Choroid plexus epithelial cell (primary cell): ENCODE measurements at places on chromosomes 13 and 19.

- DNase-seq: no peak
Observed at GRCh38 chr13:113618455-113618854, 33.9 kb downstream of the TFDP1 start.

- DNase-seq: no peak
Observed at GRCh38 chr13:99276706-99277105, 18.5 kb upstream of the GPR18 start.

DNA sequence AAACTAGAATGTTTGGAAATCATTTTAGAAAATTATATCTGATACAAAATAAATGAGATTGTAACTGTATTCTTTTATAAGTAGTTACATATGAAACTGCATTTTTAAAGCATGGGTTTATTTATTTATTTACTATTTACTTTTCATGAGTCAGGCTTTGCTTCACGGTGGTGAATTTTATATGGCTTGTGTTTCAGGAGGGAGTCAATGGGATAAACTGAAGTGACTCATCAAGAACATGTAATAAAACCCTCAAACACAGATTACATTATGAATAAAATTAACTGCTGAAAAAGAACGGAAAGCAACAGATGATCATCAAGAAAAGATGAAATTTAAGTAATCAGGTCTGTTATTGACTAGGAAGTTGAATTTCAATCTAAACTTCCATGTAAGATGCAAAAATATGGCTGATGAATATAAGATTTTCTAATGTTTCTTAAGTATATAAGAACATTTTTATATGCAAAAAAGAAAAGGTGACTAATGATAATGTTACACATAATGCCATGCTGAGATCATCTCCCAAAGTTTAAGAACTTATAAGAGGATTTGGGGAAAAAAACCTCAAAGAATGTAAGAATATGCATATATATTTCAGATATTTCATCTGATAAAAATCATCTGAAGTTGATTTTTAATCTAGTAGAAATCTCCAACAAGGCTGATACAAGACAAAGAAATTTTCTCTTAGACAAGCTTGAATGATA lies 383.6 kb downstream of the SLITRK1 start:
- peak; percentile 49 for DNase-seq

DNA sequence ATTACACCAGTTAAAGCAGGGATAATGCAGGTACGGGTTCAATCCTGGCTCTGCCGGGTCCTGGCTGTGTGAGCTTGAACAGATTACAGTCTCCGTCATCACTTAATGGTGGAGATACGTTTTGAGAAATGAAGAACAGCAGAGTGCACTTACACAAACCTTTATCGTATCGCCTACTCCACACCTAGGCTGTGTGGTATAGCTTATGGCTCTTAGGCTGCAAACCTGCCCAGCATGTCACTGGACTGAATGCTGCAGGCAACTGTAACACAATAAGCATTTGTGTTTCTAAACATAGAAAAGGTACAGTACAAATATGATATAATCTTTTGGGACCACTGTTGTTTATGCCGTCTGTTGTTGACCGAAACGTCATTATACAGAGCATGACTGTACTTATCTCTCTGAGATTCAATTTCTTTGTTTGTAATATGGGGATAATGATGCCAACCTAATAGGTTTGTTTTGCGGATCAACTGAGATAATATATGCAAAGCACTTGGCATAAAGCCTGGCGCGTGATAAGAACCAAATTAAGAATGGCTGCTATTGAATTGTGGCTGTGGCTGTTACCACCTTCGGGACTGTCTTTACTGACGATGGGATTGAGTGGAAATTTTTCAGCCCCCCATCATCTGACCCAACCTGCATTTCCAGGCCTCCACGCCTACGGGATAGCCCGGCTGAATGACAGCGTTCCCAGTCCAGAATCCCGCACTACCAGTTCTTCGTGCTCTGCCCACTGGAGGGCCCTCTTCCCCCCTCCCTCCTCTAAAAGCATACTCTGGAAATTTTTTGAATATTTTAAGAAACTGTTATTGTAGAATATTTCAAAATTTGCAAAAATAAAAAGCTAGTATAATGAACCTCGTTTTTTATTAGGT lies 11.2 kb downstream of the KRTDAP start:
- no peak for DNase-seq

DNA sequence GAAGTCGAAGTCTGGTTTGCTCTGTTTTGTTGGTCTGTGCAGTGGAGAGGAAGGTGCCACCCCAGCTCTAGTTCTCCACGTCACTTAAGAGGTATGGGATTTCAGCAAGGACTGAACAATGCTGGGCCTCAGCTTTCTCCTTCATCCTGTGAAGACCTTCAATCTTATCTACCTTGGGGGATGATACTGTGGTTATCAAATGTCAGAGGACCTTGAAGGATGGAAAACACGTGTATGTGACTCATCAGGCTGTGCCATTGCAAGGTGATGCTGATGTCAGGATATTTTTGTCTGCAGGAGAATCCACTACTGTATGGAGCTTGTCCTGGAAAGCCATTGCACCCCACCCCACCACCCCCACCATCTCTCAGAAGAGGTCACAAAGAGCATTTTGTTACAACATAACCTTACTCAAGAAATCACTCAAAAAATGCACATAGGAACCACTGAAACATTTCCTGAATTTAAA lies 81.4 kb upstream of the UQCRFS1 start:
- DNase-seq: no peak

DNA sequence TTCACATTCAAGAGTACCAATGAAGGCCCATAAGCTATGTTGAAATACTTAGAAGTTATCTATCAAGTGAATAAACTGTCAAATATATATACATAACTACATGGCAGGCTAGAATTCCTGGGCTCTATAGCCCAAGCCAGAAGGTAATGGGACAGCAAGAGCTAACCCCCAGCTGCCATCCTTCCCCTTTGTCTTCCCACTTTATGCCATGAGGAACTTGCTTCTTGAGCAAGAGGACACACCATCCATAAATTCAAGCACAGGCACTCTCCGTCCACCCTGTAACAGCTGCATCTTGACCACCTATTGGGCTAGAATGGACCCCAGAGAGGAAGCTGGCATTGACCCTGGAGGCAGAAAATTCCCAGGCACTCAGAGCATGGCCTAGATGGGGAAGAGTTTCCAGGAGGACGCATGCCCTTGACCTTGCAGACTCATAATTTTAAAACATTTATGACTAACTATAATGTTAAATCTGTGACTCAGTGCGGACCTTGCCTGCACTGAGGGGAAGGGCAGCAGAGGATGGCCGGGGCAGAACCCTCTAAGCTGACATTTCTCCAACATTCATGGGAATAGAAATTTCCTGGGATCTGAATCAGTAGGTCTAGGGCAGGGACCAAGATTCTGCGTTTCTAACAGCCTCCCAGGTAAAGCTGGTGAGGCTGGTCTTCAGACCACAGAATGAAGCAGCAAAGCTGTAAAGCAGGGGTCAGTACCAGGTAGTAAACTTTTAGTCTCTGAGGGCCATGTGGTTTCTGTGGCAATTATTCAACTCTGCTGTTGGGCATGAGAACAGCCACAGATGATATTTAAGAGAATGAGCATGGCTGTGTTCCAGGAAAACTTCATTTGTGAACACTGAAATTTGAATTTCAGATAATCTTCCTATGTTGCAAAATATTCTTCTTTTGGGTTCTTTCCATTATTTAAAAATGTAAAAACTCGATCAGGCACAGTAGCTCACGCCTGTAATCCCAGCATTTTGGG lies 71.4 kb upstream of the CLDN10 start:
- DNase-seq: no peak

DNA sequence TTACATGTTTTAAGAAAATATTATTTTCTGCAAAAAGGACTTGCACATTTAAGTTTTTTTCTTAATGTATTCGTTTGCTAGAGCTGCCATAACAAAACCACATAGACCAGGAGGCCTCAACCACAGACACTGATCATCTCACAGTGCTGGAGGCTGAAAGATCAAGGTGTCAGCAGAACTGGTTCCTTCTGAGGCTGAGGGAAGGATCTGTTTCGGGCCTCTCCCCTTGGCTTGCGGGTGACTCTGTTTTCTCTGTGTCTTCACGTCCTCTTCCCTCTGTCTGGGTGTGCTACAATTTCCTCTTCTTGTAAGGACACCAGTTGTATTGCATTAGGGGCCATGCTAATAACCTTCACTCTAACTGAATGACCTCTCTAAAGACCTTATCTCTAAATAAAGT lies 364.2 kb downstream of the IRS2 start:
- peak; percentile 13 for DNase-seq

DNA sequence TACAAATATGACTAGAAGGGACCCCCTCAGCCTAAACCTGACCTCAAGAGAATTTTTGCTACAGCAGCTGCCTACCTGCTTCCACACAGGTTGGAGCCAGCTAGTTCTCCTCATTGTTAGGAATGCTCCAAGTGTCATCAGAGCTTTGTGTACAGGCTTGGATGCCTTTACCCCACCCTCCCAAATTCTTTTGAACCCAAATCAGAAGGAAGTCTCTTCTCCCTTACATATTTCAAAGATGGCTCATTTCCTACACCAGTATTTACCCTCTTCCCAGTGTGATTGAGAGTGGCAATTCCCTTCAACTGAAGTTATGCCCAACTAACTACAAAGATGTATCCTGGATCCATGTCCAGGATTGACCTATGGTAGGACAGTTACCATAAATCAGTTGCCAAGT lies 323.2 kb downstream of the OXGR1 start:
- DNase-seq: no peak

DNA sequence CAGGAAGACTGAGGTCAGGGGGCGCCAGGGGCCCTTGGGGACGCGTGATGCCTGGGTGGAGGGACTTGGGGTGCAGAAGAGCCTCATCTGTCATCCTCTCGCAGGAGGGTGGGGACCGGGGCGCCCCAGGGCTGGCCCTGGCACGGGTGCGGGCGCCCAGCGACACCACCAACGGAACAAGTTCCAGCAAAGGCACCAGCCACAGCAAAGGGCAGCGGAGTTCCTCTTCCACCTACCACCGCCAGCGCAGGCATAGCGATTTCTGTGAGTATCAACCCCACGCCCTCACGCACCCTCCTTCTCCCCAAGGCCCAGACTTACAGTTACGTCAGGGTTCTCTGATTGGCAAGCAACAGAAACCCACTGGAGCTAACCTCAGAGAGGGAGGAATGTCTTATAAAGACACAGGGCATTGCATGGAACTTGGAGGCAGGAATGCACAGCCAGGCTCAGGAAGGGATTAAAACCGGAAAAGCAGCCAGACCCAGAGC lies 29.4 kb downstream of the MARK4 start:
- DNase-seq: no peak

DNA sequence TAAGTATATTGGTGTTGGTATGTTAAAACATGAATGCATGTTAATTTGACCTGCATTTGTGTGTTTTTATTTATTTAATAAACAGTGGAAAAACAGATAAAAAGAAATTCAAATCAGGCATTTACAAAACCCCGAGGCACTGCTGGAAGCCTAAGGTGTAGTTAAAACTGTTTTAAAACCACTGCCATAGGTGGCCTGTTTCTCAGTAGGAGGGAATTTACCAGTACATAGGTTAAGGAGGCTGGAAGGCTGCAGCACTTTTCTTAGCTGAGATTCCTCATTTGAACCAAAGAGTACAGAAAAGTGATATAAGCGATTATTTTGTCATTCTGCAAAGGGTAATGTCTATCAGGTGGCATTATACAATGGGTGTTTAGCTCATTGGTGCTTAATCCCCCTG lies 99.6 kb downstream of the PAN3 start:
- no peak for DNase-seq

GRCh38 chr19:11475861-11476260 lies 5.0 kb downstream of the ELAVL3 start:
- no peak for DNase-seq

- DNase-seq: no peak
Observed at GRCh38 chr19:57434386-57435061, 601 bp upstream of the ZNF749 start.
